ENCODE measurements at places on chromosomes 4 and X.

DNA sequence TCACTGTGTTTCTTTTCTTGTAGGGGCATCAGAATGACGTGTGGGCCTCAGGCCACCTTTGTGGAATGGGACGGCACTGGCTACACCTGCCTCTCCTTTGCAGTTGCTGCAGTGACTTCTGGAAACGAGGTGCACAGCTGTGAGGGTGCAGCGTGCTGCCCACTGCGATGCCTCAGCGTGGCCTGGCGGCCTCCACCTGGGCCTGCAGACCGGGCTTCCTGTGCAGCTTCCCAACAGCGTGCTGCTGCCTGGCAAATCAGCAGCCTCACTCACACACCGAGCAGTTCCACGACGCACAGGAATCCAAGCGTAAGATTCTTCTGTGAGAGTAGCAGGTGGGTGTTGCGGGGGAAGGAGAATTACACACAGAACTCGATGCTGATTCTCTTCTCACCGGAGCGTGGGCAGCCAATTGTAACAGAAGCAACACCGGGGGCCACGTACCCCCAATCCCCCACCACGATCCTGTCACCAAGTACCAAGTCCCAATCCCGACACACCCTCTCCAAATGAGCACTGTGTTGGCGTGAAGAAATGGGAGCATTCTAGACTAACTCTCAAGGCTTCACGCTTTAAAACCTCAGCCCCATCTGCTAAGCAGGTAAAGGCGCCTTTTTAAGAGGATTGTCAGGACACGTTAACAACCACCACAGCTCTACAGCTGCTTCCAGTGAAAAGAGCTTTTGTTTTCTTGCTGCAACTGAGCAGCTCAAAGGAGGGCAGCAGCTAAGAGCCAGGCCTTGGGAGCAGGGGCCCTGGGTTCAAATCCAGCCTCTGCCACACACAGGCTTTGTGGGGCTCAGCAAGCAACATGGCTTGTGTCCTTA lies 16.9 kb downstream of the WDR1 start:
- DNase-seq, result peak; percentile 56

DNA sequence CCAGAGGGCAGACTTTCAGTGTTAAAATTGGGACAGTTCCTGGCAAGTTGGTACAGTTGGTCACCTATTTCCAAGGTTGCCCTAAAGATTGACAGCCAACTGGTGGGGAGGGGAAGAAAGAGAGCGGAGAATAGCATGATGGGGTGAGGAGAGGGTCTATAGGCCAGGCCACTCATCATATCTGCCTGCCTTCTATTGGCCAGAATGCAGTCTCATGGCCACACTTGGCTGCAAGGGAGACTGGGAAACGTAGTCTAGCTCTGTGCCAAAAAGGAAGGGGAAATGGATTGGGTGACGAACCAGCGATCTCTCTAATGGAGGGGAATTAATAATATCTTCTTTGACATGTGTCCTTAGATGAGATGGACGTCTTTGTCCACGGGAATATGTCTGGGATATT lies 197.4 kb upstream of the ATP6AP2 start:
- no peak for DNase-seq

DNA sequence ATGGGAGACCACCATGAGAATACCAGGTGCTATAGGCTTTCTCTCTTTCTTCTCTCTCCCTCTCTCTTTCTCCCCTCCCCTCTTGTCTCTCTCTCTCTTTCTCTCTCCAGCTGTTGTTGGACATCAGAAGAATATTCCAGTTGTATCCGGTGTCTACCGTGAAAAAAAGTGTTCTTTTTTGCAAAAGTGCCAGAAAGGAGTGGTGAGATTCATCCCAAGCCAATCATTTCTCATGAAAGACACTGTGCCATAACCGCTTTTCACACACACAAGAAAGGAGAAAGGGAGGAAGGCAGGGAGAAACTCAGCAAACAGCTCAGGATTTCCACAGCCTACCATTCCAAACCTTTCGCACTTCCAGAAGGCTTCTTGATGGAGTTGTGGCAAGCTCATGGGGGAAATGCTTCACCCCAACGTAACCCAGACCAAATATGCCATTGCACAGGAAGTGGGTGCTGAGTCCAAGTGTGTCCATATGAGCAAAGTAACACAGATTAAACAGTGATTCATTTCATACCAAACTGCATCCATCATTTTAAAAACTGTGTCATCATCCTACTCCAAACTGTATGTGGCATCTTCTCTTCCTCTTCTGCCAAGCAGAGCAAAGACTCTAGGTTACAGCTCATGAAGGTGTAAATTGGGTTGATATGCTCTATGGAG lies 224.0 kb downstream of the APBB2 start:
- DNase-seq, result no peak

- no peak for DNase-seq
Observed at GRCh38 chr4:172125443-172125842, 312.2 kb downstream of the GALNTL6 start.

DNA sequence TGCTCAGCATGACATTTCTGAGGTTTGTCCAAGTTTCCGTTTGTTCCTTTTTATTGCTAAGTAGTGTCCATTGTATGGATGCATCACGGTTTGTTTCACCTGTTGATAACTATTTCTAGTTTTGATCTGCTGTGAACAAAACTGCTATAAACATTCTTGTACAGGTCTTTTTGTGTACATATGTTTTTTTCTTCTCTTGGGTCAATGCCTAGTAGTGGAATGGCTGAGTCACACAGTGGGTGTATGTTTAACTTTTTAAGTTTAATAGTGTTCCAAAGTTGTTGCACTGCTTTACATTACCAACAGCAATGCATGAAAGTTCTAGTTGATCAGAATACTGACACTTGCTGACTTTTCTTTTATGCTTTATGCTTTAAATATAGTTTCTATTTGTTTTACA lies 76.7 kb downstream of the MAOB start:
- no peak for DNase-seq

DNA sequence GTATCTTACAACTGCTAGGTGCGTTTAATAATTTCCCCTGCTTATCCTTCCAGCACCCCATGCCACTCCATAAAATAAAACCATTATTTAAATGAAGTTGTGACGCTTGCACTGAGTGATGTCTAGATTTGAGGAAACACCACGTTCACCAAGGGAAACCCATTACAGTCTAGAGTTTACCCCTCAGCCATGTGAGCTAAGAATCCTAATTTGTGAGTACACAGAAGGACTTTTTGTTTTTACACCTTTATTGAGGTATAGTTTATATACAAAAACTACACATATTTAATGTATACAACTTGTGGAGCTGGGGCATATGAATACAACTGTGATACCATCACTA lies 326.8 kb downstream of the RAPGEF2 start:
- no peak for DNase-seq

- no peak for DNase-seq
Observed at GRCh38 chr4:166165829-166166420, 292.9 kb downstream of the TLL1 start.

DNA sequence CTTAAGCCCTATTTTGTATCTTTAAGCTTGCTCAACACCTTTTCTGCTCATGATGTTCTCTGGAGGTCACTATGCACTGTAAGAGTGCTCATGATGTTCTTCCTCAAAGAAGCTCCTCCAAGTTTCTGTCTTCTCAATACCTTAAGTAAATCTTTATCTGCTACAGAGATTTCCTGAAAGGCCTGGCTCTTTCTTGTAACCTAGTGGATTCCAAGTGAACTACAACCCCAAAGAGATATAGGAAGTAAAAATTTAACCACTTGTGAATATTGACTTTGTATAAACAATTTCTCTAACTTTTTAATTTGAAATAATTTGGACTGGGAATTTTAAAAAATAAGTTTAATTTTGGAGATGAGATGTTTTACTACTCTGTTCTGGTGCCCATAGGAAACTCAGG lies 39.3 kb upstream of the XK start:
- no peak for DNase-seq

GRCh38 chr4:10074767-10075105 lies 41.9 kb downstream of the WDR1 start:
- DNase-seq, result peak; percentile 19

GRCh38 chr4:111263836-111264235 lies 641.0 kb upstream of the PITX2 start:
- DNase-seq, result no peak

DNA sequence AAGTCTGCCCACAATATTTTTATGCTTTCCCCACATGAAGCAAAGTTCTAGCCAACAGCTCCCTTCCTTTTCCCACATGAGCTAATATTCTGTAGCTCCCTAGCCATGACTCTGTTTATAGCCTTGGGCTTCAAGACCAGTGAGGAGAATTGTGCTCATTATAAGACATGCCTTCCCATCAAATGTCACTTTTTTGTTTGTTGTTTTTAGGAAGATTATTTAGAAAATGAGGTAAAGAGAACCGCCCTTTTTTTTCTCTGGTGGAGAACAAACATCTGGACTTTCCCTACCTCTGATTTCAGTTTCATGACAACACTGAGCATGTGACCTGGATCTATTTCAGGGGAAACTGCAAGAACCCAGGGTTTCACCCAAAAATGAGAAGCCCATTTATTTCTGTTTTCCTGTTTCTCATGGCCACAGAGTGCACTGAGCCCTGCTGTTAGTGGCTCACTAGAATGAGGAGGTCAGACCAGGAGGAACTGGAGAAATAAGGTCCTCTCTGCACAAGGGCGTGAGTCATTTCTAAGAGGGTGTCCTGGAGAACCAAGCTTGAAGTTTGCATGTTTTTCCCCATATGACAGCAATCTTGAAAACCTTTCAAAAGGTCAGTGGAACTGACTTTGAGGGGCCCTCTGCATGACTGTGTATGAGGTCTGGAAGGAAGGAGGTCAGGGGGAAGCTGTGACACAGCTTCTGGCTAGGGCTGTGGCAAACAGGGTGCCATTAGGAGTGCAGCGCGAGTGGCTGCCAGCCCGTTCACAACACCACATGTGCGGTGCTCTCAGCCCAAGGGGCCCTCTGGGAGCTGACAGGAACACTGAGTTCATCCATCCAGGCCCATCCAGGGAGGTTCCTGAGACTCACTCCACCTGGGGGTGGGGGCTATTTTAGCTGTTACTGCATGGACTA lies 55.2 kb downstream of the CHST7 start:
- no peak for DNase-seq

Measured in activated naive CD8-positive, alpha-beta T cell treated with anti-CD3 and anti-CD28 coated beads, Interleukin-2, amount 10 ng/mL, durations not matched to agents 7 days and 5 days (primary cell).